ENCODE measurements at places on chromosomes 16 and 17.

GRCh38 chr16:62882552-62883221 lies 846.4 kb upstream of the CDH8 start:
- no peak for DNase-seq

- DNase-seq: no peak
These were observed 15.6 kb downstream of the NACA2 start for GRCh38 chr17:61575352-61575975.

- DNase-seq: no peak
These were observed 43.5 kb downstream of the ST3GAL2 start for GRCh38 chr16:70395345-70395901.

DNA sequence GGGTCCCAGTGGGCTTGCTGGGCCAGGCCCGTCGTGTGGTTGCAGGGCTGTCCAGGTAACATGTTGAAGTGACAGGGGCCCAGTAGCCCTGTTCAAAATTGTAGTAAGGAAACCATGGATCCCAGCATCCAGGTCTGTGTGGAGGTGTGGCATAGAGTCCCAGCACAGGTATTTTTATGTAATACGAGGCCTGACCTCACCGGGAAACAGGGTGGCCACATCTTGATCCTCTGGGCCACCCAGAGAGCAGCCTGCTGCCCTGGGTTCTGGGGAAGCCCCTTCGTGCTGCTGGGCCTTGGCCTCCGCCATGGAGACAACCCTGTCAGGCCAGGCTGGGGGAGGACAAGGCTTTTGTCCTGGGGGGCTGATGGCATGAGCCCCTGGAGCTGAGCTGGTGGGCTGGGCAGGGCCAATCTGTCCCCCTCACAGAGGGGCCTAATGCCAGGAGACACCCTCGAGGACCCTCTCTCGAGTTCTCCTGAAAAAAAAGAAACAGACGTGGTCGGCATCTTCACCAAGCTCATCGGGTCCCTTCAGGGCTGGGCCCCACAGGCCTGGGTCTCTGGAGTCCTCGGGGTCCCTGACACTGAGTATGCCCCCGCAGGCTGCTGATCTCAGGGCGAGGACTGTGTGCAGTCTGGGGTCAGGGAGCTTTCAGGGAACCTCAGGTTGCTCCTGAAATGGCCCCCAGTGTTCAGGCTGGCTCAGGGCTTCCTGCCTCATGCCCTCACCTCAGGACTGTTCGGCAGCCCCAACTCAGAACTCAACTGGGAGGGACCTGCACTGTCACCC lies 47.8 kb downstream of the TNFRSF13B start:
- DNase-seq: no peak

GRCh38 chr16:879986-880385 lies 79.5 kb upstream of the GNG13 start:
- DNase-seq: no peak

DNA sequence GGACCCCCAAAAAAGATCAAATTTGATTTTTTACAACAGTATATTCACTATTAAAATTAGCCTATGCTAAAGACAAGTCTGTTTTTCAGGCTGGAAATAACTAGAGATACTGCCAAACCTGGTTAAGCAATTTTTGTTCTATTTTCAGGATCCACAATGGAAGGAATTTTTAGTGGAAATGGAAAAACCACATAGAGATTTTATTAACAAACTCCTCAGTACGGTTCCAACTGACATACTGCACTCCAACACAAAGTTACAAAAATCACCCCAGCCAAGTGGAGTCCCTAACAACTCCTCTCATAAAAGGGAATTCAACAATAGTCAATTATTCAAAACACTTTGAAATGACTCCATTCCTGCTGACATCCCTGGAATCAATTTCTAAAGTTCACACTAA lies 101.6 kb upstream of the TOB1 start:
- DNase-seq: no peak

DNA sequence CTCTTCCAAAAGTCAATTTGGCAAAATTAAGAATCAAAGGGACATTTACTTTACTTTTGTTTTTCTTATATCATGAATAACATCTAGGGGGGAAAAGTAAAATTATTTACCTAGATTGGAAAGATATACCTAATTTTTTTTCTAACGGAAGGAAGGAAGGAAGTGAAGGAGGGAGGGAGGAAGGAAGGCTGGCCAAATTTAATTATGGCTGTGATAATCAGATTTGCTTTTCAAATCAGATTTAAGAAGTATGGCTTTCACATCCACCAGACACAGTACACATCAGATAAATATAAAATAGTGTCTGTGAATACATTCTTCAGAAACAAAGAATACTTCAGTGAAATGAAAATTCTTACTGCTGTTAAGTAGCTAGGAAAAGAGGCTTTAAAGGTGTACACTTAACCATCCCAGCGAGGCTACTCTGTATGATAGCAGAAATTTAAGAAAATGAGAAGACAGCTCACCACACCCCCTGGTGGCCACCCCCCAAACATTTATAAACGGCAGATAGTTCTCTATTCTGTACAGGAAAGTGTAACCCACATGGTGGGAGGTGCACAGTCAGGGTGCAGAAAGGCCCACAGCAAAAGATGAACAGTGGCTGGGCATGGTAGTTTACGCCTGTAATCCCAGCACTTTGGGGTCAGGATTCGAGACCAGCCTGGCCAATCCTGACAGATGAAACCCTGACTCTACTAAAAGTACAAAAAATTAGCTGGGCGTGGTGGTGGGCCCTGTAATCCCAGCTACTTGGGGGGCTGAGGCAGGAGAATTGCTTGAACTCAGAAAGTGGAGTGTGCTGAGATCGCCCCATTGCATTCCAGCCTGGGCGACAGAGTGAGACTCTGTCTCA lies 150.8 kb downstream of the SSH2 start:
- peak; percentile 51 for DNase-seq

GRCh38 chr16:4212211-4212933 lies 29.5 kb downstream of the SRL start:
- DNase-seq: no peak

- no peak for DNase-seq
These were observed 107.6 kb upstream of the MED13 start for GRCh38 chr17:62172492-62173291.

DNA sequence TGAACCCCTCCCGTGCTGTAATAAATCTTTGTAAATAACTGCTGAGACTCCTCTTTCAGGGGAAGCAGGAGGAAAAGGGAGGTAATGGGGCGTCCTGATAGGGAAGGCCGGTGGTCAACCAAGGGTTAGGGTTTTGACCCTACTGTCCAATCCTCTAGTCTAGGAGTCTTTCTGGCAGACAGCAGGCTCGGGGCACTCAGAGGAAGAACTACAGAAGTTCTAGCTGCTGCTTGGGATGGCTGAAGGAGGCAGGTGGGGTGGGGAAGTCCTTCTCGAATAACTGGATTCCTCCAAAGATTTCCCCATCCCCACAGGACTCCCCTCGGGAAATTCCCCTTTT lies 387 bp upstream of the STARD3 start:
- no peak for DNase-seq

DNA sequence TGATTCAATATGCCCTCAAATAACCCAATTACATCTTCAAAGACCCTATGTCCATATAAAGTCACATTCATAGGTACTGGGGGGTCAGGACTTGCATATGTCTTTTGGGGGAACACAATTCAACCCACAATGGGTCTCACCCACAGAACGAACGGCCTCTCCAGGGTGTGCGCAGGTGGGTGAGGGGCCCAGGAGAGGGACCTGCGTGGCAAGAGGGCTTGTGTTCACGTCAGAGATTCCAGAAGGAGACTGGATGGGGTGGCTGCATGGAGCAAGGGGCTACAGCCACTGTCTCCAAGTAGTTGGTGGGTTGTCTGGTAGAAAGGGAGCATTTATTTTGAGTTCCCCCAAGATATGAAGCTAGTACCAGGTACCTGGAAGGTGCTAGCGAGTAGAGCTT lies 212.2 kb downstream of the SEC14L1 start:
- no peak for DNase-seq

DNA sequence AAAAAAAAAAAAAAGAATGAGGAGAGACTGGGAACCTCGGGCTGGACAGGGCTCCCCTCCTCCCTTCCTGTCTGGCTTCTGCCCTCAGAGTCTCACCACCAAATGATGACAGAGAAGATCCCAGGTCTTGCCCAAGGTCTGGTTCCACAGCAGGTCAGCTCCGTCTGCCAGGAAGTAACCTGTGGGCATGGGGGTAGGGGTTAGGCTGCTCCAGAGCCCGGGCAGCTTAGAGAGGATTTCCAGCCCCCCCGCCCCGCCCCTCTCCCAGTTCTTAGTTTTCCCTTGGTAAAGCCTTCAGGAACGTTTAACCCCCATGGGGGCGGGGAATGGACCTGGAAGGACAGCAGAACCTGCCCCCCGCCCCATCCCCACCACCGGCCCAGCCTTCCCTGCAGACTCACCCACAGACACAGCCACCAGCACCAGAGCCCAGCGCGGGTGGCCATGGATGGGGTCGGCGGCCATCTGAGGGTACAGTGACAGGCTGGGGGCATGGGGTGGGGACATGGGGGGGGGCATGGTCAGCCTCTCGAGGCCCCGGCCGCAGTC lies 700 bp downstream of the TLCD2 start:
- no peak for DNase-seq

DNA sequence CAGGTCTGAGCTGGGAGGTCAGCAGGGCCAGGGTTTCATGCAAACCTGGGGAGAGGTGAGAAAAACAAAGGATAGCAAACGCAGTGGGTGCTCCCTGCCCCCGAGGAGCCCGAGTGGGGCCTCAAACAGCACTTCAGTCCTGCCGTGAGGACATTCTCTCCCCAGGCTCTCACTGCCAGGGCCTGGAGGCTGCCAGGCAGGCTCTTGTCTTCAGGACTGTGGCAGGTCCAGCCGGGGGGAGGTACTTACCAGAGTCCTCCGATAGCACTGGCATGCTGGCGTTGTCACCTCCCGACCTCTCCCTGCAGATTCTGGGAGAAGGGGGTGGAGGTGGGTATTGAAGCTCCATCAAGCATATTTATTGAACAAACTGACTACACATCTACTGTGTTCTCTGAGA lies 1.3 kb downstream of the MPP3 start:
- DNase-seq: no peak
